ENCODE measurements at places on chromosomes 3 and 15.

GRCh38 chr15:84914909-84915605, 30.6 kb downstream of the SLC28A1 start:
- peak; percentile 100 for DNase-seq

DNA sequence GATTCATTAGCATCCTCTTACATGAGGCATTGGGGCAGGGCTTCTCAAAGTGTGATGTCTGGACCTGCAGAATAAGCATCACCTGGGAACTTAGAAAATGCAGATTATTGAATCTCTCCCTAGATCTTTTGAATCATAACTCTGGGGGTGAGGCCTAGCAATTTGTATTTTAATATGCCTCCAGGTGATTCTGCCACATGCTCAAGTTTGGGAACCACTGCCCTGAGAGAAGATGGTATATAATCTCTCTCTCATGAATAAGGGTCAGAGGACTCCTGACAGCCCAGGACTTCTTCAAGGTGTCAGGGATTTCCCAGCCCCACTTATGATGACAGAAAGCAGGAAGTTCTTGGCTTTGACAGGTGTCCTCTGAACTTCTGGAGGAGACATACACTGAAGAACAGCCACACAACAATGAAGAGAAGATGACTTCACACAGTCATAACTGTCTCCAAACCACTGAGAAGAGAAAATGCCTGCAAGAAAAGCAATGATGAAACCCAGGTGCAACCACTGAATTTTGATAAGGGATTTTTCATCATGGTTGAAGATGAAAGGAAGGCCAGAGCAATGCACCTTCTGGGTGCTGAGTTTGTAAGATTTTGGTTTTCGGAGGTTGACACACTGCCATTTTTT, 211.9 kb upstream of the MRPL3 start:
- no peak for DNase-seq

- peak; percentile 93 for DNase-seq
These were observed 149.9 kb upstream of the RASGRP1 start for GRCh38 chr15:38714309-38715072.

DNA sequence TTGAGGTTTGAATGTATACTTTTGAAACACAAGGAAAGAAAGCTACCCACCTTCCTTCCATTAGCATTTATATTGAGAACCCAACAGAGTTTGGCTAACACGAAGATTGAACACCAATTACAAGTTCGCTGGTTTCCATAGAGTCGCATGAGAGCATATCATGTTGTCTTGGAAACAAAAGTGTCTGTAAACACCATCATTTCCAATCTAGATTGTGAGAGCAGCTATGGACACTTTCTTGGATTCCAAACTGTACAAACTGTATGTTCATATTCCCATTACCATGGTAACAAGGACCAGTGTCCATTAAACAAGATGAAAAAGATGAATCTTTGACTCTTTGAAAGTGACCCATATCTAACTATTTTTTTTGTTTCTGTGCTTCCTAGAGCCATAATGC, 529.9 kb upstream of the ROBO1 start:
- DNase-seq: no peak

- DNase-seq: no peak
These were observed 235.0 kb upstream of the DPPA4 start for GRCh38 chr3:109572301-109572700.

GRCh38 chr3:102124282-102124681, 275.0 kb downstream of the NFKBIZ start:
- no peak for DNase-seq

DNA sequence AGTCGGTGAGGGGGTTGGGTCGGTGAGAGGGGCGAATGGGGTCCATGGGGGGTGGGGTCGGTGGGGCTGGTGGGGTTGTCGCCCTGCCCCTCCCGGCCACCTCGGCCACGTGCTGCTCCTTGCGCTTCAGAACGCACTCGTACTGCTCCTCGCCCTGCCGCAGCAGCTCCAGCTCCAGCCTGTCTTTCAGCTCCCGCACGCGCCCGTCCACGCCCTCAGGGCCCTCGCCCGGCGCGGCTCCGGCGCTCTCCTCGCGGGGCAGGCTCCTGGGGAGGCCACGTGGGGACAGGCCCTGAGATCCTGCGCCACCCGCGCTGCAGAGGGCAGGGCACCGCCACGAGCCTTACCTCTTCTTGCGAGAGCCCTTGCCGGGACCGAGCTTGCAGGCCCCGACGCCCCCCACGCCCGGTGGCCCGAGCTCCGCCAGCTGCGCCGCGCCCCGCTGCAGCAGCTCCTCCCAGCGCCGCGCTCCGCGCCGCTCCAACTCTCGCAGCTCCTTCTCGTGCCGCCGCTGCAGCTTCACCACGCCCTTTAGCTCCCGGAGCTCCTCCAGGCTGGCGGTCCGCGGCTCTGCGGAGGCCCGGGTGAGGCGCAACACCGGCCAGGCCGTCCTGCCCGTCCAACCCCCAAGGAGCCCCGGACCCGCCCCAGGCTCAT, 8.2 kb upstream of the ANKRD63 start:
- DNase-seq: peak; percentile 85

DNA sequence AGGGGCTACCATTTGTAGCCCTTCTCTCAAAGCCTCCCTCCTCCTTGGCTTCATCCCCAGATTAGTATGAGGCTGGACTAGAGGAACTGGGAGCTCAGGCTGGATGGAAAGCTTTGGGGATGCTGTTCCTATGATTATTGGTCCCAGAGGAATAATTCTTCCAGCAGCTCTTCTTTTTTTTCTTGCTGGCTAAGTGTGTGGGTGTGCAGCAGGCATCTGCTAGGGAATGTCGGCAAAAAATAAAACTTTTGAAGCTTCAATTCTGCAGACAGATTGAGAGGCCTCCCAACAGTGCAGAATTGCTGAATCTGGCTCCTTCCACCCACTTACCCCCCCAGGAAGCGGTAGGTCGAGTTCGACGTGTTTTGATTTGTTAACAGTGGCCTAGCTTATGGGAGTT, 138.5 kb upstream of the ANKRD28 start:
- no peak for DNase-seq

DNA sequence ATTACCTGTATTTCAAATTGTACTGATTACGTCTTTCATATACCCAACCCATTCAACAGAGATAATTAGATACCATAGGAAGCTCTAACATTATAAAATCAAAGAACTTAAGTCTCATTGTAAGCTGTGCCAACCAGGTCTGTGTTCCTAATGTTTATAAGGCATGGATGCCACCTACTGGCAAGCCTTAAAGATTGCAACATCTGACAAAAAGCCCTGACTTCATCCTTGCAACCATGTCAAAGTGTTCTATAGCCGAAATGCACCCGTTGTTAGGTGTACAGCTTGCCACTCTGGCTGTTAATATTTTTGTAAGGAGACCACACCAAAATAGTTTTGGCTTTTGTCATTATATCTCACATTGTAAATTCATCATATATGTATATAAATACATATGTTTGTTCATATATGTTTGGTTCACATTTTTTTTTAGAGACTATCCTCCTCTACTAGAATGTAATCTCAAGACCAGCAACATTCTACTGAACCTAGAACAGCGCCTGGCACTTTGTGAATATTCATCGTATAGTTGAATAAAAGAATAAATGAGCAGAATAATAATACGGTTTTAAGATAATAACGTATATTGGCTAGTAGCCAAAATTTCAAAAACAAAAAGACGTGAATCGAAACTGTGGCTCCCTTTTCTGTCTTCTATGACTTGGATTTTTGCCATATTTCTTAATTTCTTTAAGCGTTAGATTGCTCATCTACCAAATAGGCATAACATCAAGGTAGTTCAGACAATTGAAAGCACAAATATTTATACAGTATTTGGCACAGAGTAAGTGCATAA, 258.1 kb downstream of the TBL1XR1 start:
- DNase-seq: peak; percentile 69

DNA sequence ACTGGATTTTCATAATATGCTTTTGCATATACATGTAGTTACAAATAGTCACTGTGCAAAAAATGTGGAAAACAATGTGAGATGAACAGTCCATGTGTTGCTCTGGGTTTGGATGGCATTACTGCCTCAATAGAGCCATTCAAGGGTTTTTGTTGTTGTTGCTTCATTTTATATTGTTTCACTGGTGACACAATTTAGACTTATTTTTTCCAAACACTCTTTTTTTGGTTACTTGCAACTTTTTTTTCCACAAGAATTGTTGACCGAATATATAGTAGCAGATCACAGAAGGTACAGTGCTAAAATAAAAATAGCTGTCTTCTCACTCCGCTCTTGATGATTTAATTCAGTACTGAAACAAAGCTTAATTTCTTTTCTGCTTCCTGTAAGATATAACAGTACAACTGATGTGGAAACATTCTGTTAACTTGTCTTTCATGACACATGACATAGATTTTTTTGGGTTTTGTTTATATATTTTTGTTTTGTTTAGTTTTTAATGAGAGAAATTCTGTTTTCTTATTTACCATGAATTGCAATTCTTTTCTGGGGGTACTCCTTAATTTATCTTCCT, 618.6 kb downstream of the NAALADL2 start:
- DNase-seq: no peak

- DNase-seq: no peak
These were observed 315.8 kb downstream of the UACA start for GRCh38 chr15:70447521-70447920.

GRCh38 chr3:64977308-64978100, 289.7 kb upstream of the ADAMTS9 start:
- peak; percentile 97 for DNase-seq

DNA sequence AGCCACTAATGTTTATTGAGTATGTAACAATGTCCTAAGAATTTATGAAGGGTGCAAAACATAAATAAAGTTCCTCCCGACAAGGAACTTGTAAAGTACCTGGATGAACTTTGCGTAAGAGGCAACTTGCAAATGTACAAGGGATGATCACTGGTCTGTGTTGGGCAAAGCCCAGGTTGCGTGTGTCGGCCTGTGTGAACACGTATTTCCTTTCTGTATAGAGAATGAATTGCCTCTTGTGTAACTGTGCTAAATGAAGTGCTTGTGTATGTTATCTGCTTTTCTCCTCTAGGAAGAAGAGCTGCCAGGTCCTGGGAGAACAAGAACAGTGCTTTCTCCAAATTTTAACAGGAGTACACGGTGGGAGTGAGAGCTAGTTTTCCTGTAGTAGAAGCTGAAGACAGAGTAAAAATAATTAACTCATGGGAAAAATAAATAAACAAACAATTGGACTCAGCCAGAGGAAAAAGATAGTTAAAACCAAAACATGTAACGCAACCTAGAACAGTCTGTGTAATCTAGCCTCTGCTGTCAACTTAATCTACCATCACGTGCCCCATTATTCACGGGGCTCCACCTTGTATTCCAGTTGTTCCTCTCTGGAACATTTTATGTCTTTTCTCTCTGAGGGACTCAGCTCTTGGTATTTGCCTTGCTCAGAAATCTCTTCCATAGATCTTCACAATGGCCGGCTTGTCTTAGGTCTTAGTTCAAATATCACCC, 83.7 kb upstream of the RASGRP1 start:
- no peak for DNase-seq

GRCh38 chr15:66425837-66426236, 39.1 kb downstream of the MAP2K1 start:
- no peak for DNase-seq

GRCh38 chr3:183825456-183826161, at the start of gene MAP6D1:
Gene MAP6D1 (minus strand): TSS chr3:183825577. CDS start chr3:183825547, 30 bp downstream.
- DNase-seq: peak; percentile 89

GRCh38 chr3:37279236-37279635, 104.9 kb upstream of the LRRFIP2 start:
- no peak for DNase-seq

DNA sequence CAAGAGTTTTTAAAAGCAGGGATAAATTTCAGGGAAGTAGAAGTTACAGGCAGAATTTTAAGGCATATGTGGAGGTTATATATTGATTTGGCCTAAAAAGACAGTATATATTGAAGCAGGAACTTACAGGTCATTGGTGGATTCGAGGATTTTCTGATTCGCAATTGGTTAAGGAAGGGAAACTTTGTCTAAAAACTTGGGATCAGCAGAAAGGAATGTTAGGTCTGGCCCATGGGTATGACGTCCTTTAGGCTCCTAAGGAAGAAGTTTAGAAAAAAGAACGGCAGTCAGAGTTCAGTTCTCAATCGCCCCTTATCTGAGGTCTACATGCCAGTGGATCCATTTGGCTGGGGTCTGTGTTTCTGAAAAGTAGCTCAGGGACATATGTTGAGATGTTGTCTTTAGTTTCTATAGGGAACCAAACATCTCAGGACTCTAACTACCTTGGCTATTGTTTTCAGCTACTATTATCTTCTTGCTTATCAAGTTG, 33.2 kb upstream of the ACP3 start:
- no peak for DNase-seq

DNA sequence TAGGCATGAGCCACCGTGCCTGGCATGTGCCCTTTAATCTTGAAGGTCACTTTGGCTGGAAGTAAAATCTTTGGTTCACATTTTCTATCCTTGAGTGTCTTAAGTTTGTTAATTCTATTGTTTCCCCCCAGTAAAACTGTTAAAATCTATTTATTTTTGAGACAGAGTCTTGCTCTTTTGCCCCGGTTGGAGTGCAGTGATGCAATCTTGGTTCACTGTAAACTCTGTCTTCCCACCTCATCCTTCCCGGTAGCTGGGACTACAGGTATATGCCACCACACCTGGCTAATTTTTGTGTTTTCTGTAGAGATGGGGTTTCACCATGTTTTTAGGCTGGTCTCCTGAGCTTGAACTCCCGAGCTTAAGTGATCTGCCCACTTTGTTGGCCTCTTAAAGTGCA, 7.7 kb downstream of the PPP4R2 start:
- no peak for DNase-seq

DNA sequence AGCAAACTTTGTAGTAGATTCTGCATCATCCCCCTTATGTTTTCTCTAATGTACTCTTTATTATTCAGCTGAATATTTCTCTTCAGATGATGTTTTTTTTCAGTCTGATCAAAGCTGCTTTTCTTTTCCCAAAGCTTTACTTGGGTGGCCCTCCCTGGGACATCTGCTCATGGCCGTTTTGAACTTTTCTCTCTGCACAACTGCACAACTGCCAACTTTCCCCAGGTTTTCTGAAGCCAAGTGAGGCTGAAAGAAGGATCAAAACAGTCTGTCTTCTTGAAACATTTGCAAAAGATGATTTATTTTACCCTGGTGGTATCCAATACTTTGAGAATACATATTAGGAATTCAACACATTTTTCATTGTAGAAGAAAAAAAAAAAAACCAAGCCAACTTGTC, 43.0 kb downstream of the GASK1A start:
- no peak for DNase-seq

DNA sequence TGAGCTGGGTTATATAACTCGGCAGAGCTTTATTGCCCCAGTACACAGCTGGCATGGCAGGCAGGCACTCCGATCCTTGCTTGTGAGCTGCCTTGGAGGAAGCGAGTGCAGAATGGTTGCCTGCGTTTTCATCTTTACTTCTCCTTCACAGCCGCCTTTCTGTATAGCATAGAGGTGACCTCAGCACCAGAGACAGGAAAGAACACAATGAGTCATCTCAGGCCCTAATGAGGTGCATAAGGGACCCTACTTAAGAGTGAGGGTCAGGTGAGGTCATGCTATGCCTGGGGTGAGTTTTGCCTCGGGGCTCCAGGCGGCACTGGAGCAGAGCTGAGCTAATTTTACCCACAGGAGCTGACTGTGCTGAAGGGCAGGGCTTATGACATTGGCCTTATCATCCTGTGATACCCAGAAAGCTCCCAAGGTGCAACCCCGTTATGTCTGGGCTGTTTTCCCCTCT, 43.5 kb downstream of the LPP start:
- peak; percentile 97 for DNase-seq

- DNase-seq: no peak
These were observed 59.8 kb upstream of the SGO1 start for GRCh38 chr3:20245781-20246180.

GRCh38 chr3:41290736-41291135, 91.4 kb downstream of the CTNNB1 start:
- no peak for DNase-seq
